ENCODE measurements at places on chromosomes 7 and 10.

DNA sequence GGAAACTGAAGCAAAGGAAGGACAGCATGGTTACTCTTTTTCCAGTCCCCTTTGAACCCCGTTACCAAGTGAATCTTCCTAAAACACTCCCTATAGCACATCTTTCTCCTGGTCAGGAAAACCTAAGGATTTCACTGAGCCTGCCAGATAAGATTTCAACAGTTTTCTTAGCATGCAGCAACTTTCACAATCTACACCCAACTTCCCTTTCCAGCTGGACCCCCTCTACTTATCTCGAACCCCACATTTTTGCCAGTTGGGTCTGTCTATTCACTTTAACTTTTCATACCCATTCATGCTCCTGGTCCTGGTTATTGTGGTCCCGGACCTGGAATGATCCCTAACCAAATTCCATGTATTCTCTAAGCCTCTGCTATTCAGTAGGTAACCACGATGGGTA is 14.9 kb upstream of the CPVL start:
- DNase-seq: no peak

- DNase-seq: no peak
Measured at GRCh38 chr10:78892338-78893176, 176.2 kb upstream of the ZMIZ1 start.

DNA sequence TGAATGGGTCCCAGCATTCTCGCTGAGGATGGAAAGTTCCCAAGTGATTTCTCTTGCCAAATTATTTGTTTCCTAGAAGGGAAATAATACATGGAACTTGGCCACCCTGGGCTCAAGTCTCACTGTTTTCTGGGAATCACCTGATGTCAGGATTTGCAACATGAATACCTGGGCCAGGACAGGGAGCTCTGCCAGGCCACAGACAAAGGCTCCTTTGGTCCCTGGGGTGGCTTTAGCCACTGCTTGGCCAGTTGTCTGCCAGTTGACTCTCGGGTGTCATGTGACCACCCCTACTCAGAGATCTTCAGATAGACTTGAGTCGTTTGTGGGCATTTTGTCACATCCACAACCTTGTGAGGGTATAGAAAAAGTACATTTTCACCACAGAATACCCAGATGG is 258.0 kb upstream of the HABP2 start:
- DNase-seq: no peak

DNA sequence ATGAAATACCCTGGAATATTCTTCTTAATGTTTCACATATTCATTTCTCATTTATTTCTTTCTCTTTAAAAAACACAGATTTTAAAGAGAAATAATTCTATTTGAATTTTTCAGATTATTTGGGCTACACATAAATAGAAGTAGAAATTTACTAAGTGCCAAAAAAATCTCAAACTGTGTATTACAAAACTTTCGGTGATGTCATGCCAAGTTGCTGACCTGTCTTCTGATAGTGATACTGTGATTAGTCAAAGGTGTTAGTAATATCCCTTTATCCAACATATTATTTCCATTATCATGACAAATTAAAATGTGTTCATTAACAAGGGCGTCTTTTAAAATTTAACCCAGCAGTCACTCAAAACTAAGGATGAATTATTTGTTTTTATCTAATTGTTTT is 60.1 kb downstream of the COL28A1 start:
- no peak for DNase-seq

DNA sequence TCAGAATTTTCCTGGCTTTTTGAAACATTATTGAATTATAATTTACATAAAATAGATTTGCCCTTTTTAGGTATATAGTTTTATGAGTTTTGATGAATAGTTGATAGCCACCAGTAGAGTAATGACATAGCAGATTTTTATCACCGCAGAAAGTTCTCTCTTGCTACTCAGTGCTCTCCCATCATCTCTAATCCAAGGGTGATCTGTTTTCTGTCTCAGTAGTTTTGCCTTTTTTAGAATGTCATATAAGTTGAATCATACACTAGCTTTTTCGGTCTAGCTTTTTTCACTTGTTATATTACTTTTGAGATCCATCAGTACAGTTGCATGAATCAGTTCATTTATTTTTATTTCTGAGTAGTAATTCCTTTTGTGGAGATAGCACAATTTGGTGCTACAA is 17.9 kb downstream of the RSBN1L start:
- no peak for DNase-seq

- DNase-seq: no peak
Measured at GRCh38 chr10:14751921-14752320, 22.8 kb downstream of the FAM107B start.

DNA sequence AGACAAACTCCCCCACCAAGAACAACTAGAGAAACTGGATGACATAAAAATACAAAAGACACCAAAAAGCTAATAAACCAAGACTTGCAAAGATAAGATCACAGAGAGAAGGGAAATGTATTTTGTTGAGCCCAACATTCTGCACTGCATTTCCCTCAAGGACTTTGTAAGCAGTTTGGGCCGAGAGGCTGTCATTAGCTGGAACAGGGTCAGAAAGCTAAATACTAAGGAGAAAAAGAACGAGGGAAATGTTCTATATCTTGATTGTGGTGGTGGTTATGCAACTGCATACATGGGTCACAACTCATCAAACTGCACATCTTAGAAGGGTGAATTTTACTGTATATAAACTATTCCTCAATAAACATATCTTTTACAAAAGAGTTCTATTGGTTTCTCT is 315.0 kb downstream of the IPMK start:
- DNase-seq: no peak

DNA sequence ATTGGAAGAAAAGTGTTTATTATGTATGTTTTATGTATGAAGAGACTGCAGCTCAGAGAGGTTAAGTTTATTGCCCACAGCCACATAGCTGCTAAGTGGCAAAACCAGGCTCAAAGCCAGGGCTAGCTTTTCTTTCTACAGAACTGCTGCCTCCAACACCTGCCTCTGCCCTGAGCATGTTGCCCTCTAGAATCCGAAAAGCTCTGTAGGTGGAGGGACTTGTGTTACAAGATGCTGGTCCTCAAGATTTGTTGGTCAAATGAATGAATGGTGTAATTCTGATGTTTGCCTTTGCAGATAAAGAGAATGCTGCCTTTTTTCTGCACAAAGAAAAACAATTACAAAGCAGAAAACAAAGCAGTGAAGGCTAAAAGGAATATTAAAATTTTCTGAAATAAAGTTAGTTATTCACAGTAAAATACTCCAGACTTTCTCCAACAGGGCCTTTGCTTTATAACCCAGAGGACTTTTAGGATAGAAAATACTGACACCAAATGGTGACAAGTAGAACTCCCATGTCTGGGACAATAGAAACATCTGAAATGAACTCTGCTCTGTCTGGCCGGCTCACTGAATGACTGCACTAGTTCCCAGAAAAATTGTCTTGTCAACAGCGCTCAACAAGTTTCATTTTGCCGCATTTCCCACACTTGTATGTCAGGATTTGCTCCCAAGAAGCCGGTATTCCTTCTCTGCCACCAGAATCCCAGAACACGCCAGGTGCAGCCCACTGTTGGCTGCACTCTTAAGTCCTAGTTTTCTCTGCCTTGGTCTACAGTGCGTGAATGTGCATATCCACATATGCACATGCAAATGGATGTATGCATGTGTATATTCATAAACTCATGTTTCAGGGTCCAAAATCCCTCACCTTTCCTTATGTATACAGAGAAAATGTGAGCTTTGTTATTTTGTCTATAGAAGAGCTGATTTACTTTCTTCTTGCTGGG is 11.0 kb upstream of the DNTT start:
- DNase-seq: no peak

- DNase-seq: no peak
Measured at GRCh38 chr10:101760510-101760909, 15.4 kb downstream of the FGF8 start.

- DNase-seq: no peak
Measured at GRCh38 chr10:7123774-7124173, 287.1 kb downstream of the SFMBT2 start.

GRCh38 chr7:94650147-94651051 is 5.5 kb downstream of the SGCE start:
- no peak for DNase-seq

DNA sequence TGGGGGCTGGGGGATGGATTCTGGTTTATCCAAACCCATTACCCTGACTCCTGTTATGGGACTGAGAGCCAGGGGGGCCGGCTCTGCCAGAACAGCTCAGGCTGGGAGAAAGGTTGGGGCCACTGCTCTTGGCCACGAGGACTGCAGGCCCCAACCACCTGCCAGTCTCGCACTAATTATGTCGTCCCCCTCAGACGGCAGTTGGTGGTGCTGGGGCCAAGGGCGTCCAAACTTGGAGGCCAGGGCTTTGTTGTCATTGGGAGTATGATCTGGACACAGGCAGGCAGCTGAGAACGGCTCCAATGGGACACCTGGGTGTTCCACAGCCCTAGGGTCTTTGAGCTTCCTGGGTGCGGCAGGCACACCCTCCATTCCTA is 34.7 kb downstream of the DRGX start:
- DNase-seq: no peak

DNA sequence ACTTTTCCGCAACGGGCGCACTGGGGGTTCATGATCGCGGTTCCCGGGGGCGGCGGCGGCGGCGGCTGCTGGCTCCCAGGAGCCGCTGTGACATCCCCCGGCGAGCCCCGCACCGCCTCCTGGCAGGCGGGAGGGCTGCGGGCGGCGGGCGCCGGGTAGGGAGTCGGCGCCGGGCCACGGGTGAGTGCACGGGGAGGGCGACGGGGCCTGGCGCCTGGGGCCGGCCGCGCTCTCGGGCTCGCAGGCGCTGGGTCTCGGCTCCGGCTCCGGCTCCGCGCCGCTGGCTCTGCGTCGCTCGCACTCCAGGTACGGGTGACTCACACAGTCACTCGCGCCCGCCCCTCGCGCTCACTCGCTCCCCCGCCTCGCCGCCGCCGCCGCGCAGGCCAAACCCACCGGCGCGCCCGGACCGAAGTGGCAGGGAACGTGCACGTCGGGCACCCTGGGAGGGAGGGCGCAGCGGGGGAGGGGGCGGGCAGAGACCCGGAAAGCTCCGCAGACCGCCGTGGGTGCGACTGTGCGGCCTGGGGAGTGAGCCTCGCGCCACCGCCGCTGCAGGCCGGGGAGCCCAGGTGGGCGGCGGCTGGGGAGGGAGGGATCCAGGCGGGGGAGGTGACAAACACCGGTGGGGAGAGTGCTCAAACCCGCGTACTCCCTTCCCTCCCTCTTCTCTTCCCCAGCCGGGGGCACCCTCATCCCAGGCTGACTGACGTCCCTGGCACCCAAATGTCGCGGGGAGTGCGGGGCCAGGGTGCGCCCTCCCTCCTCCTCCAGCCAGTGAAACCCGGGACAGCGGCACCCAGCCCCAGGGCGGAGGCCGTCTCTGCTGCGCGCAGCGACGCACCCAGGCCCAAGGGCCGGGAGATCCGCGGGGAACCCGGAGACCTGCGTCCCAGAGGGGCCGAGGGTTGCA is 276.9 kb upstream of the NEBL start:
- DNase-seq: peak; percentile 24

GRCh38 chr7:97842006-97842405 is 30.2 kb downstream of the ASNS start:
- DNase-seq: no peak

- DNase-seq: no peak
Measured at GRCh38 chr7:26198133-26198780, 2.3 kb downstream of the HNRNPA2B1 start.

GRCh38 chr10:130013335-130014262 is 49.5 kb upstream of the EBF3 start:
- DNase-seq: no peak

DNA sequence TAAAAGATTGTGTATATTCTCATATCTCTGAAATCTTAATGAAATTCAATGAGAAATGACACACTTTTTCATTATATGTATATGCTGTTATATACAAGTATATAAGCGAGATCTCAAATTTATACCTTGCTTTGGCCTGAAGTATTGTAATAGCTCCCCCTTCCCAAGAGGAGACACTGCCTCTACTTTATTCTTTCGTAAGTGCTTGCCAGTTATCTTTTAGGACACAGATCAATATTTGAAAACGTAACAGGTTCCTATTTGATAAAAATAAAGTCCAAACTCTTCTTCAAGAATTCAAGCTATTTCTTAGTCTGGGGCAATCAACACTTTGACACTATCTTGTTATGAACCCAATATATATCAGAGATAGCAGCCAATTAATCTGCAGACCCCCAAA is 24.9 kb downstream of the WASL start:
- DNase-seq: no peak

DNA sequence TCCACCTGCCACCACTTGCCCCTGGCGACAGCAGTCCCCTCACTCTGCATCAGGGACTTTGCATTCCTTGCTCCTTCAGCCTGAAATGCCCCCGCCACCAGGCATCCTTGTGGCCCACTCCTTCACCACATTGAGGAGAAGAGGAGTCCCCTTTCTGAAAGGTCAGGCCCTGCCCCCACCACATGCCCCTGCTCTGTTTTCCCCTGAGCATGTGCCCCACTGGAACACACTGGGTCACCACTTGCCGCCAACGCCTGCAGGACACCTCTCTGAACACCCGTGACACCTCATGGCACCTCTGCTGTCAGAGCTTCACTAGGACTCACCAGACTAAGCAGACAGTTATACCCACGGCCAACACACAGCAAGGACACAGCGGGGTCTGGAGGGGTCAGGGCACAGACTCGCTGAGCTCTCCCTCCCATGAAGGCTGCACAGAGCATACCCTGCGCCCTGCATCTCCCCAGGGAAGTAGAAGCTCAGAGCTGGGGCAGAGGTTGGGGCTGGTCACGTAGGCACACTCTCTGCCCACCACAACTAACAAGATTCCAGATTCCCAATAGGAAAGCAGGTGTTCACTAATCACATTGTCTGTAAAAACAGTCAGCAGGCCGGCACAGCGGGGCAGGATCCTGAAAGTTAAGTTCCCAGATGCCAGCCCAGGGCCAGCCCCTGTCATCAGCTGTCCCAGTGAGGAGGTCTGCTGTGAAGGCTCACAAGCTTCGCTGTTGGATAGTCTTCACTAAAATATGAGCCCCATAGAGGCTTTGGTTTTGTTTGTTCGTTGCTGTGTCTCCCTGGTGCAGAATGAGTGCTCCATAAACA is 5.8 kb upstream of the AOC1 start:
- DNase-seq: no peak

- DNase-seq: no peak
Measured at GRCh38 chr10:53298443-53298842, 525.9 kb upstream of the MBL2 start.

- no peak for DNase-seq
Measured at GRCh38 chr10:131274133-131274880, 37.2 kb downstream of the TCERG1L start.

All from stimulated activated CD4-positive, alpha-beta T cell treated with anti-CD3 and anti-CD28 coated beads, Interleukin-15, amount 100 ng/mL, for 48 hours (primary cell).